ENCODE measurements at places on chromosomes 4 and X.

DNA sequence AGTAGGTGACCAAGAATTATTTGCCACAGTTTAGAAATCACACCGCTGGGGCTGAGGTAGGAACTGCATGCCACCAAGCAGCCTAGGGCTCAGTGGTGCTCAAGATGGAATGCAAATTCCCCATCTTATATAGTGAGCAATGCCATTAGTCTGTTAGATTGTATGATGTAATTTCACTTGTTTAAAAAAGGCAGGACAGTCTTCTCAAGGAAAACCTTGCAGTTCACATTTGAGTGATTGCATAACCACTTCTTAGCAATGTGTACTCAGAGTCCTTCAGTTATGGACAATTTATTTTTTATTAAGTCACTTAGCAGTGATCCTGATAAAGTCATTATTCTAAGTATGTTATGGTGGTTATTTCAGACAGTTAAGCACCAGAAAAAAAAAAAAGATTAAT lies 142.9 kb upstream of the SFRP2 start:
- DNase-seq, result no peak

DNA sequence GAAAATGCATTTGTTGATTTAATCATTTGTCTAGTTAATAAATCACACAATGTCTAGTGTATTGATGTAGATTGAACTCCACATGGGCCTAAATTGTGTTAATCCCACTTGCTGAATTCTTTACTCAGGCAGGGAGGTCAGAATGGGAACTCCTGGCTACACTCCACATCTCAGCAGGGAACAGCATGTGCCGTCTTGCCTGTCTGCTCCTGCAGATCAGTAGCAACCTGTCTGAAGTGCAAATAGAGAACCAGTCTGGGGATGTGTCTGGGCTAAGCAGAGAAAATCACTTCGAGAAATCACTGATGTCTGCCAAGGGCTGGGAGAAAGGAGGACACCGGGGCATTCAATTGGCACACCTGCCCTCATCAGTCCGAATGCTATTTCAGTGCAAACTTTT lies 16.5 kb upstream of the MXRA5 start:
- no peak for DNase-seq

- DNase-seq, result no peak
Observed at GRCh38 chr4:1411436-1412375, 5.5 kb upstream of the NKX1-1 start.

DNA sequence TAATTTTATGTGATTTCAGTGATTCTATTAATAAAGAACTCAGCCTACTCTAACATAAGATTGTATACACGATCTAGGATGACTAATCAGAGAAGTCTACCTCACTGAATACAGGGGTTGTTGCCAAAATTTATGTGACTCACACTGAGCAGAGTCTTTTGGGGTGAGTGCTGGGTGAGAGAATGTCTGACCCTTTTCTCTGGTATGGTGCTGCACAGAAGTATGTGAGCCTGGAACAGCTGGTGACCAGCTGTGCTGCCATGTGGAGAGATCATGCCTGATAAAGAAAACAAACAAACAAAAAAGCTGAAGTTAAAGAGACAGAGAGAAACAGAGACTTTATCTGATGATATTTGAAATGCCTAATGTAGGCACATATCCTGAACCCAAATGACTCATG lies 618.1 kb upstream of the GRIA3 start:
- DNase-seq, result no peak

- DNase-seq, result no peak
Observed at GRCh38 chr4:180372691-180373090, 1870.5 kb upstream of the TENM3 start.

GRCh38 chr4:60619531-60620305 lies 580.4 kb upstream of the ADGRL3 start:
- DNase-seq, result no peak

- no peak for DNase-seq
Observed at GRCh38 chr4:25948051-25948450, 34.0 kb downstream of the SMIM20 start.

DNA sequence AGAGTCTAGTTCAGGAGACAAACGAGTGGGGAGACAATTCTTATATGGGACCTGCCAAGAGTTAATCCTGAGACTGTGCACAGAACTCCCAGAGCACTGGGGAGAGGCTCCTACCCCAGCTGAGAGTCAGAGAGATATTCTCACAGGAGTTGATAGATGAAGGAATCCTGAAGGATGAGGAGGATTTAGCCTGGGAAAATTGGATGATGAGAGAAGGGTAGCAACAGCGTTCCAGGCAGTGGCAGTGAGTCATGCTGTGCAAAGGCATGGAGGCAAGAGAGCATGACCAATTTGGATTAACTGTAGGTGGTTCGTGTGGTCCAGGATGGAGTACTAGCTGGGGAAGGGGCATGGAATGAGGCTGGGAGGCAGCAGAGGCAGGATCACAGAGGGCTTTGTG lies 318.6 kb downstream of the LDB2 start:
- no peak for DNase-seq

DNA sequence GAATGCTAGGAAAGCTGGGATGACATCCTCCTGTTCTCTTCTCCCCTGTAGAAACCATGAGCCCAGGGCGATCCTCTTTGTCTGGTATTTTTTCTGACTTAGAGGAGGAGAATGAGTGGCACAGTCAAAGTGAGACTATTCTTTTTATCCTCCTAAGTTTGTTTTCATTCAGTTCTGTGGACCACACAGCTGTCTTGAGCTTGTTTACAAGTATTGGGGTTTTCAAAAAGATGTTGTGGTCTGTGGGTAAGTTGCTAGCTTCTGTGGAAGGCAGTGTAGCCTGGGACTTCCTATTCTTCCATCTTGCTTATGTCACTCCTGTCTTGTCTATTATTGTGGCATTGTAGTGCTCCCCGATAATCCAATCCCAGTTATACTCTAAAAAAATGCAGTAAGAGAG lies 223.0 kb downstream of the PAPSS1 start:
- DNase-seq, result no peak

GRCh38 chrX:24728530-24728929 lies 34.8 kb downstream of the POLA1 start:
- DNase-seq, result no peak

DNA sequence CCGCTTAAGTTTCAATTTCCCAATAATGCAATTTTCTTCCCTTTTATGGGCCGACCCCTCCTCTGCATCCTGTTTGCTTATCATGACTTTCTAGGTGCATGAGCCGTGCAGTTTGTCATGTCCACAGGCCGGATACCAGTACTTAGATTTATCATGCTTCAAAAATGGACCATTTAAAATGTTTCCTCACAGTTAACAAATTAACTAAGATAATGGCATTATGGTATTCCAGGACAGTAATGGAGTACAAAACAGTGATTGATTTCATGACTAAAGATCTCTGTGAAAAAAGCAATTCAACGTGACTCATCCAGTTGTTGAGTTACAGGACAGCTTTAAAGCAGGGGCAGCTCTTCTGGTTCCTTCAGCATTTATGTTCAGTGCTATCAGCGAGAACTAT lies 23.0 kb downstream of the SNX25 start:
- DNase-seq, result no peak

GRCh38 chr4:140363558-140363957 lies 9.9 kb upstream of the SCOC start:
- DNase-seq, result no peak

GRCh38 chr4:79023799-79024770 lies 84.8 kb upstream of the PAQR3 start:
- DNase-seq, result no peak

DNA sequence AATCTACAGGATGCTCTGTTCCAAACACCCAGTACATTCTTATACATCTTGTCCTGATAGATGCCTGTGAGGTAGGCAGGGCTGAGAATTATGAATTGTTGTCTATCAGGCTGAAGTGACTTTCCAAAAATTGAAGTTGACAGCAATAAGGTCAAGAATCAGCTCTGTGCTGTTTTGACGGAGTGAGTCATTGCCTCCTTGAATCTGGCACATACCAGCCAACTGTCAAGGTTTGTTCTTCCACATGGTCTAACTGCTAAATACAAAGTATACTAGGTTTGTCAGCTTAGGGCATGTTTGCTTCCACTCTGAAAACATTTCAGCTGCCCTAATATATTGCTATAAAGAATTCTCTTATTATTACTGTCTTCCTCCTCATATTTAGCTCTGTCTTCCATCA lies 32.3 kb downstream of the SH3RF1 start:
- no peak for DNase-seq

- DNase-seq, result no peak
Observed at GRCh38 chrX:54248309-54248708, 65.3 kb upstream of the FAM120C start.

DNA sequence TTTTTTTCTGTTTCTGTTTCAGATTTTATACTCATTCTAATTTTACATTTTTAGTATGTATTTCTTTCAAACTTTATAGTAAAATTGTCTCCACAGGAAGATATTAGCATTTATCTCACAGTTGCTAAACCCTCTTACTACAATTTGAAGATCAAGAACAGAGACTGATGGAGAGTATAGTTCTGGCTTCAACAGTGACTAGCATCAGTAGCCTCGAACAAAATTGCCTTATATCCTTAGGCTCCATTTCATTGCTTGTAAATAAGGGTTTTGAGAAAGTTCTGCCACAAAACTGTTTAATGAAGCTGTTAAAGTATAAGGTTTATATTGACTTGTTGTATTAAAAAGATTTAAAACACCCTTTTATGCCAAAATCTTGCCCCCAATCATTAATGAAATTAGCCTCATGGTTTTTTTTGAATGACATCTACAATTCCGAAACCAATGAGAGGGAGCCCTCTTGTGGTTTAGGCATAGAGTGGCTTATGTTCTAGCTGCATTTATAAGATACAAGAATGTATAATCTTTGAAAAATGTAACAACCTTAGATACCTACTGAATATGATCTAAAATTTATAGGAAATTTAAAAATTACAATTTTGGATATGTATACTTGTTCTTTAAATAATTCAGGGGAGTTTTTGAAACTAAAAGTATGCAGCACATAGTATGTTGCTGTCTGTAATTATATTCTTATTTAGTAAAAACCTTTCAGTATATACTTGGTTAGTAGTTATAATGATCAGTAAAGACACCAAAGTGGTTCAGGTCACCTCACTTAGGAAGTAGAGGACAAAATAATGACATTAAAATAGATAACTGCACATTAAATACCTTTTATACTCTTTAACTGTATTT lies 109.8 kb upstream of the HPGD start:
- no peak for DNase-seq

GRCh38 chr4:36446275-36446674 lies 164.9 kb downstream of the DTHD1 start:
- DNase-seq, result no peak

- DNase-seq, result no peak
Observed at GRCh38 chrX:39862963-39863362, 234.8 kb downstream of the BCOR start.

- DNase-seq, result no peak
Observed at GRCh38 chr4:150123796-150124677, 45.8 kb downstream of the DCLK2 start.

DNA sequence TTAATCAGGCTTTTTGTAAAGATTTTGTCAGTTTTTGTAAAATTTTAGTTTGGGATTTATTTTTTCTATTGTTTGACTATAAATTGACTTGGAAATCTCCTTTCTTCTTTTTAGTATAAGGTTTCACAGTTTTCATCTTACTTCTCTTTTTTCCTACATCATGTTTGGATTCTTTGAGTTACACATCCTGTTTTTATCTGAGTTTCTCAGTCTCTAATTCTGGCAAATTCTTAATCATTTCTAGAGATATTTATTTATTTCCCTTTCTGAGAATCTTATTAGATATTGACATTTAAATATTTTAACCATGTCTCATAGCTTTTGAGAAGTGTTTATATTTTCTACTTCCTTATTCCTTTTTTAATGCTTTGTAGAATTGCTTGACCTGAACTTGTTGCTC lies 20.7 kb downstream of the USP53 start:
- DNase-seq, result no peak
